Left hindlimb (tissue), 1 donor: ENCODE measurements at places on chromosomes 3 and 15.
A peak's percentile ranks its signal among the peaks of the same experiment; 100 is the strongest.

DNA sequence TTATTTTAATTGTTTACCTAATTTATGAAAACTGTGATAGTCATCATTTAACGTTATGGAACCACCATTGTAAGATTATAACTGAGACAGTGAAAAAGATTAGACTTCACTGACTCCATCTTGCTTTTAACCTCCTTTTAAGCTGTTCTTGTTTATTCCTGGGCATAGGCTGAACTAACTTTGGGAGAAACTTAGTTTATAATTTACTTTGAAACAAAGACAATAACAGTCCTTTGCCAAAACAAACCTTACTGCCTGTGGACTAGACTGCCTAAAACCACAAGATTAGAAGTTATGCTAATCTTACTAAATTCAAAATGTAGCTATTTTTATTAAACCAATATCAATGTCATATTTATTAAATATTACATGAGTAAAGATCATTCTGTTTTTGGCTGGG, 44.3 kb upstream of the TMEM45A start:
- DNase-seq: no peak

DNA sequence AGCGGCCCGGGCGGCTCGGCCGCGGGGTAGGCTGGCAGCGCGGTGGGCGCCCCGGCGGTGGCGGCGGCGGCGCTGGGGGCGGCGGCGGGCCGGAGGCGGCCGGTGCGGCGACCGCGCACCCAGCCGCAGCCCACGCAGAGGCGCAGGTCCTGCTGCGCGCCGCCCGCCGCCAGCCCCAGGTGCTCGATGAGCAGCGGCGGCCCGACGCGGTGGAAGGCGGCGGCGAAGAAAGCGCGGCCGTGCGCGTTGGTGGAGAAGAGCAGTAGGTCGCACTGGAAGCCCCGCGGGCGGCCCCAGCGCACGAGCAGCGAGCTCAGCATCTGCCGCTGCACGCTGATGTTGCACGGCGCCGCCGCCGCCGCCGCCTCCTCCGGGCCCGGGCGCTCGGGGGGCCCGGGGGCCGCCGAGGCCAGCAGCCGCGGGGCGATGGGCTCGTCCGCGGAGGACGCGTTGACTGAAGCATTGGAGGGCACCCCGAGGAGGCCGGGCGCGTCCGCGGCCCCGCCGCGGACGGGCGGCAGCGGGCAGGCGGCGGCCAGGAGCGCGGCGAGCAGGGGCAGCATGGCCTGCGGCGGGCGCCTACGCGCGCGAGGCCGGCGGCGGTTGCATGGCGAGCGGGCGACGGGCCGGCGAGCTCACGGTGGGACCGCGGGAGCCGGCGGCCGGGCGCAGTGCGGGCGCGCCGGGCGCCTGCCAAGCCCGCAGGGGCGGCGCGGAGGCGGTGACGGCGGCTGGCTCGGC, 452 bp downstream of the TMEM158 start:
- DNase-seq: peak; percentile 40

DNA sequence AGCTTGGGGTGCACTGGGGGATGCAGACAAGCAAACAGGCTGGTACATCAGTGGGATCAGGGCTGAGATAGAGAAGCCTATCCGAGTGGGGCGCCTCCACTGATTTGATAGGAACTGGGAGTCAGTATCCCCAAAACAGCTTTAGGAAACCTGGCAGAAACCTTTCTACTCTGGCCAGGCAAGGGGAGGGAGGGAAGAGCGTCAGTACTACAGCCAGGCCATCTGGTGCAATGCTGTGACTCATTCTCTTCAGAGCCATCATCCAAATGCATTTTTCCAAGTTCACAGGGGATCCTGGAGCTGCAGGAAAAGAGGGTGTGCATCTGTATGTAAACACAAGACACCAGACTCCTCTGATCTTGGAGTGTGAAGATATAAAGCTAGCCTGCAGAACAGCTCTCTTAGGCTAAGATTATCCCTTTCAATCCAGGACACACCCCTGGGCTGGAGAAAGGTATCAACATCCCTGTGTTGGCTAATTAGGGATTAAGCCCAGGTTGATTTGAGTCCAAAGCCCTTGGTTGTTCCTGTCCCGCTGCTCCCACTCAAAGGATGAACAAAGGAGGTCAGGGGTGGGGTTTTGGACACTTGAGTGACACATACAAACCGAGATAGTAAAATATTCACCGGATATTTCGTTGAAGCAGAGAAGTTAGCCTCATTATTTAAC, 9.3 kb downstream of the GALNT15 start:
- no peak for DNase-seq

- no peak for DNase-seq
Measured at GRCh38 chr3:126886217-126886616, 96.7 kb upstream of the PLXNA1 start.

DNA sequence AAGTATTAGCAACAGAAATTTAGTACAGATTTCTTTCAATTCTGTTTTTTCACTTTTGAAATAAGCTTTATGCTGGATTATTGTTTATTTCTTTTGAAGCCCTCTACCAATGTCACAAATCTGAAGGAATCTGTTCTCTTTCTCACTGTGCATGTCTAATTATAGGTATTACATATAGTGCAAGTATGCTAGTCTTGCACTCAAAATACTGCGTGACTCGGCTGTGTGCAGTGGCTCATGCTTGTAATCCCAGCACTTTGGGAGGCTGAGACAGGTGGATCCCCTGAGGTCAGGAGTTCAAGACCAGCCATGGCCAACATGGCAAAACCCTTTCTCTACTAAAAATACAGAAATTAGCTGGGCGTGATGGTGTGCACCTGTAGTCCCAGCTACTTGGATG, 95.8 kb upstream of the PLAAT1 start:
- no peak for DNase-seq

GRCh38 chr3:41489231-41489630, 289.9 kb downstream of the CTNNB1 start:
- no peak for DNase-seq

DNA sequence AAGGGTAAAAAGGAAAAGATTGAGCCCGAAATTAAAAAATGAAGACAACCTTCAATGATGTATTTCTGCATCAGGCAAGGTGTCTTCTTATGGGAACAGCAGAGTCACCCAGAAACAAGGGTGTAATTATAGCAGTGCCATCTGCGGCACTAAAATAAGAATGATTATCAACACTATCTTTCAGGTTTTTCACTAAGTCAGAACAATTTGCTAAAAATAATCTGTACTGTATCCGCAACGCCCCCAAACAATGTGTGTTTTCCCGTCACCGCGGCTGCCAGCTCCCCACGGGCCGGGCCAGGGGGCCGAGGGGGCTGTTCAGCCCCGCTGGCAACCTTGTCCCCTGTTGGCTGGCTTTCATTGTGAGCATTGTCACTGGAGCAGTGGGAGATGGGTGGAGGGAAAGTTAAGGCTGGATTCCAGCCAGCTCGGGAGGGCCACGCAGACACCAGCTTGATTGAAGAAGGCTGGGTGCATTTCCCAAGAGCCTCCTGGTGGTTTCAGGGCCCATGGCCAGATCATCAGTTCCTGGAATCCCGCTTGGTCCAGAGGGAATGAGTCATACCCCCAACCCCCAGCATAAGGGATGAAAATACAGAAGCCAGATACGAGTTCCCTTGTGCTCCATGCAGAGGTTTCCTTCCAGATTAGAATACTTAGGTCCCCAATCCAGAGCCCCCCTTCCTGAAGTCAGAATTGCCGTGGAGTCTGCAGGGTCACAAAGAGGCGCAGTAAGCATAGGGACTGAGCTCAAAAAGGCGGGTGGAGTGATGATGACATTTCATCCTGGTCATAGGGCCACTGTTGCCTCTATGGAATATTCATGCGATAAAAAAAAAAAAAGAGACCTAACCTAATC, 90.2 kb upstream of the KLF13 start:
- DNase-seq: peak; percentile 53

GRCh38 chr15:27816790-27817189, 282.3 kb downstream of the OCA2 start:
- no peak for DNase-seq

DNA sequence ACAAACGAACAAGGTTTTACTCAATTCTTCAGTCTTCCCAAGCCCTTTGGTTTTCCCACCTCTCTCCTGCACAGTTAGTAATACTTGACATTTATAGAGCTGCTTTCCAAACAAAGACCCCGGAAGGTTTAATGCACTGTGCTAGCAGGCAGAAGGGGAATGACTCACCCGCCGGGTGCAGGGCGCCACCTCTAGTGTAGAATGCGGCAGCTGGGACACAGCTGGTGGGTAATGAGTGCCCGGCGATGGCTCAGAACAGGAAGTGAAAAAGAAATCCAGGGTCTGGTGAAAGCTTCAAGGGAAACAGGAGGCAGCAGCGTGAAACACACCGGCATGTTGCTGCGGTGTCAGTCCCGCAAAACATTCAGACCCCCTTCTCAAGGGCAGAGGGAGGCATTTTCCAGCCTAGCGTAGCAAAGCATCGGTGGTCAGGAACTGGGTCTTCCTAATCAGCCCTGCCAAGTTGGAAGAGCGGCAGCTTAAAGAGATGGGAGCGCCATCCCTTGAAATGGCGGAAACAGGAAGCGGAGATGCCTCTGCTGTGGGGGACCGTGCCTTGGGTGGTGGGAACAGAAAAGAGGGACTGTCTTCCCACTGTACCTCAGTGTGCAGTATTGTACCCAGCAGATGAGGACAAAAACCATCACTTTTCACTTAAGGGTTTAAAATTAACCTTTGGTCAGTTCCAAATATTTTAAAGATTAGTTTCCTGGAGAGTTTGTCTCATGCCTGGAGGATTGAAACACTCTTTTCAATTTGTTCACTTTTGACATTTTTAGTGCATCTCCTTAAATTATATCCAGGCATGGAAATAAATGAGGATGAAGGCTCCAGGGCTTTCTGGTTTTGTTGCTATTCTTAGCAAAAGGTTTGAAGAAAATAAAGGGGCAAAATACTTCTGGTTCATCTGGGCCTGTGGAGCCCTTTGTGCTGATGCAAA, 160.7 kb upstream of the MCTP2 start:
- peak; percentile 51 for DNase-seq

- no peak for DNase-seq
Measured at GRCh38 chr15:90240856-90241255, 6.8 kb downstream of the GDPGP1 start.

- no peak for DNase-seq
Measured at GRCh38 chr3:49666592-49666991, 7.6 kb upstream of the APEH start.

- no peak for DNase-seq
Measured at GRCh38 chr15:65916041-65916663, 46.9 kb downstream of the RAB11A start.

DNA sequence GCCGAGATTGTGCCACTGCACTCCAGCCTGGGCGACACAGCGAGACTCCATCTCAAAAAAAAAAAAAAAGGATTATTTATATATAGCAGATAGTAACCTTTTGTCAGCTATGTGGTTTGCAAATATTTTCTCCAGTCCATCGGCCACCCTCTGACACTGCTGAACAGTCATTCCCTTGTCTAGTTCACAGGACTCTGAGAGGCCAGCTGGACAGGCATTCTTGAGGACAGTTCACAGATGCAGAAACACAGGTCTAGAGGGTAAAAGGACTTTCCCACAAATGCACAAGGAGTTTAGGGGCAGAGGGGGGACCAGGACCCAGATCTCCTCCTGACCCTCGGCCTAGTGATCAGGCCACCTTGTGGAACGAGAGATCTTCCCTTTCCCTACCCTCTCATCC, 7.5 kb upstream of the TMEM40 start:
- DNase-seq: no peak

GRCh38 chr3:124684459-124684858, 45.8 kb upstream of the UMPS start:
- DNase-seq: no peak

DNA sequence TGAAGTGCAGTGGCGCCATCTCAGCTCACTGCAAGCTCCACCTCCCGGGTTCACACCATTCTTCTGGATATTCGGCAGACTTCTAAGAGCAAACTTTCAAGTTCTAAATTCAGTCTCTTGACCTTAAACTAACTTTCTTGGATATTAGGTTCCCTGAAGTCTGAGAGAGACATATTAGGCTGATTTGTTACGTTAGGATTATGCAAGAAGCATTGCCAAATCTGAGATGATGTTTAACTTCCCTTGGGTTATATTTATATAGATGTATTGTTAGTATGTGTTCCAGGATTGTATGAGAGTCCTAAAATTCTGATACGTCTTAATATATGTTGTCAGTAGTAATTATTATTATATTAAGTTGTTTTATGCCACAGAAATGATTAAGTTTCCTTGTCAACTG, 80.1 kb downstream of the SLC6A1 start:
- DNase-seq: no peak

DNA sequence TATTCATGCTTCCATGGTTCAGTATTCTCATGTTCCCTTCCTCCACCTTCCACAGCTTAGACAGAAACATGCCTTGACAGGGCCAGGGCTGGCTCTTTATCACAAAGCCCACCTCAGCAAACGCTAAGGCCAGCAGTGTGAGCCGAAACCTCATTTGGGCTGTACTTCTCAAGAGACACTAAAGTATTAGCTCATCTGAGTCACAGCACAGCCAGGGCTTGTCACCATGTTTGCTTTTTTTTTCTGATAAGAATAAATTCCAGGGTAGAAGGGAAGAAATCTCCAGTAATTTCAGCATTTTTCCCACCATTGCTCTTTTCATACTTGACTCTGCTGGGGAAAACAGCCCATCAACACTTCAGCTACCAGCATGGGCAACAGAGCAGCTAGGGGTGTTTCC, 95.4 kb downstream of the MYLK start:
- no peak for DNase-seq

DNA sequence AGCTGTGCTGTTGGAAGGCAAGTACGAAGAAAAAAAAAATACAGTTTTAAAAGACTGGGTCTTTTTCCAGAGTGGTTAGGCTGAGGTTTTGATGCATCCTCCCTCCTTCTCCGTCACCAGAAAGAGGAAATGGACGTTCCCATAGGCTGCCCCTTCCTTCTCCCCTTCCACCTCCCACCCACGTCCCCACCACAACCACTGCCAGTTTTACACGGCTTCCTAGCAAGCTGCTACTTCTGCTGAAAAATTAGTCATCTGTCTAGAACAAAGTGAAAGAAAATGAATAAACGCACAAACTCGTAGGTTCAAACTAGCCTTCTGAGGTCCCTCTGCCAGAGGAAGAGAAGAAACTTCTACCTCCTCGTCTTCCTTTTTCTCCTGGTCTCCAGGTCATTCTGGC, 71.6 kb upstream of the RPL35A start:
- DNase-seq: peak; percentile 54

- DNase-seq: no peak
Measured at GRCh38 chr3:107753494-107753893, 230.7 kb downstream of the BBX start.

DNA sequence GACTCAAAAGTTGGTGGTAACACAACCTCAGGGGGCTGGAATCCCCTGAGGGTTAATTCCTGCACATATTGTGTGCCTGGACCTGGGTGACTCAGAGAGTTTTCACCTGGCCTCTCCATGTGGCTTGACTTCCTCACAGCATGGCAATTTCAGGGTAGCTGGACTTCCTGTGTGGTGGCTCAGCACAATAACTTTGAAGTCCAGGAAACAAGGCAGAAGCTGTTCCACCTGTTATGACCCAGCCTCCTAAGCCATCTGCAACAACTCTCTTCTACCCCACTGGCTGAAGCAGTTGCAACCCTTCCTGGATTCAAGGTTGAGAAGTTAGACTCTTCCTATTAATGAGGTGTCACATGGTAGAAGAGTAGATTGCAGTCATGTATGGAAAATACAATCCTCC, 58.4 kb downstream of the EDEM1 start:
- DNase-seq: no peak
